Glutamatergic neuron (in vitro differentiated cells): ENCODE measurements at places on chromosomes 5 and 9.

GRCh38 chr5:108728566-108729241, 19.0 kb upstream of the FER start:
- DNase-seq, result no peak

DNA sequence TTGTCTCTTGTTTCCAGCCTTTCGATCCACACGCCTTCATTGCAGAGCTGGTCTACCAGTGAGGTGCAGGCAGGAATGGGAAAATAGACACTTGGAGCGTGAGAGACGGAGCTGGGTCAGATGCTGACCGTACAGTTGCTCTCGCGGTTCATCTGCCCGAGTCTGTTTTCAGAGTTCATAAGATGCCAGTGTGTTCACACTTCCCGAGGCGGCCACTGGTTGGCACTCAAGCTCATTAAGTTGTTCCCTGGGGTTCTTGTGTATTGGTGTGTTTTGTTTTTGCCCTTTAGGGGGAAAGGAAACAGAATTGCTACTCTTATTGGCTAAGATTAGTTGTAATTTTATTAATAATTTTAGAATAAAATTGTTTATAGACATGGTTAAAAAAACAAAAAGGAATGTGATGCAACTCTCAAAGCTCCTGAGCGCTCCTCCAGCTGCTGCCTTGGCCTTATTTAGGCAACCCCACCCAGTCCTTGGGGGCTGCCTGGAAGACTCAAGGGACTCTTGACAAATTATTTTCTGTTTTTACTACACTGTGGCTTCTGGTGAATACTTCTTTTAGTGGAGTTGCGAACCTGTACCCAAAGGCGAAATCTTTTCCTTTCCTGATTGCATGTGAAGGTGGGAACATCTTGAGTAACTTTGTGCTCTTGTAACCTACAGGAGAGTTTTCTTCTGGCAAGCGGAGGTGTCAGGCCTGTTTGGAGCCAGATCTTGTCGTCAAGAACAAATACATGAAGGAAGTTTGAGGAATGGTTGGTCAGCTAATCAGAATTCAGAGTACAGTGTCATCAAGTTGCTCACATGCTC, 146.1 kb downstream of the MAST4 start:
- no peak for DNase-seq

DNA sequence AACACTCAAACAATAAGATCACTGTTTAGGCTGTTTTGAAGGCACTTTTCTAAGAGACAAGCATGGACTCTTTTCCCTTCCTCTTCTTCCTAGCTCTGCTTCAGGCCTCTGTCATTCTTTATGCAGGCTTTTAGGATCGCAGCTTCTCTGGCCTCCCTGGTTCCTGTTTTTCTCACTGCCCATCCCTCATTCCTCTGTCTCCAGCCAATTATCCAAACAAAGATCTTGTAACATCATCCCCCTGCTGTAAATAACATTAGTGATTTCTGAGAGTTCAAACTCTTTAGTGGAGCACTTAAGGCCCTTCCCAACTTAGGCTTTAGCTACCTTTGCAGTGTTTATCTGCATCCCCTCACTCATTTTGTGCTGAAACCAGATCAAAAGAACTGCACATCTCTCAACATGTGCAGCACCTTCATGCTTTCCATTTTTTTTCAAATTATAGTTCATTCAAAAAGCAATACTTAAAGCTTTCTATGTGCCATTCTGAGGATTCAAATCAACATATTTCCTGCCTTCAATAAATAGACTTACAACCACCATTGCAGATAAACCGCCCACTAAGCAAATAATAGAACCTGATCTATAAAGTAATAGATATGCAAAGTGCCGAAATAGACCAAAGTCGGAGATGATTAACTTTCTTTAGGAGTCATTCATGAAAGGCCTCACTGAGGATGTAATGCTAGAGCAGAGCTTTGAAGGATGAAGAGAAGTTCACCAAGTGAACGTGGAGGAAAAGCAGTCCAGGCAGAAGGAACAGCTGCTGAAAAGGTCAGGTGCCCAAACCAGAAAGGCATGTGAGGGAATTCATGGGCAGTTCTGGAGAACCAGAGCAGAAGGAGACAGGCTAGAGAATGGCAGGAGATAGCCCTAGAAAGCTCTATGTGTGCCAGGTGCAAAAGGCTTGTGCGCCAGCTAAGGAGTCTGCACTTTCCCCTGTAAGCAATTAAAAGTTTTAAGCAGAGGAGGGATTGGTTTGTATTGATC, 95.8 kb upstream of the ZNF366 start:
- no peak for DNase-seq

DNA sequence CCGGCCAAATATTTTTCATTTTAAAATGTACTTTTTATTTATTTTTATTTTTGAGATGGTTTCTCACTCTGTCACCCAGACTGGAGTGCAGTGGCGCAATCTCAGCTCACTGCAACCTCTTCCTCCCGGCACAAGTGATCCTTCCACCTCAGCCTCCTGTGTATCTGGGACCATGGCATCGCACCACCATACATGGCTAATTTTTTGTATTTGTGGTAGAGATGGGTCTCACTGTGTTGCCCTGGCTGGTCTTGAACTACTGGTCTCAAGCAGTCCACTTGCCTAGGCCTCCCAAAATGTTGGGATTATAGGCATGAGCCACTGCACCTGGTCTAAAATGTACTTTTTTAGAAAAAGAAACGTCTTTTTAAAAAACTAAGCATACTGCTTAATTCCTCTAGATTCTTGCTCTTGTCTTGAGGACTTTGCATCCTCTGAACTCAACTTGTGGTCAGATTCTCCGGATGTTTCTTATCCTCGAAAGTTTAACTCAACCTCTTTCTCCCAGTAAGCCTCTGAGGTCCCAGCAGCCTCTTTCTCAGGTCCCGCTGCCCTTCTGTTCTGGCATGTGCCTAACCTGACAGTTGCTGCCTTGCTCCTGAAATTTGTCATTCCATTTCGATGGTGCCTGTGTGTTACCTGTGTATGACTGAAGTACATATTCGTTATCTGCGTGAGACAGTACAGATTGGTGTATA, 63.0 kb downstream of the TRIO start:
- no peak for DNase-seq

DNA sequence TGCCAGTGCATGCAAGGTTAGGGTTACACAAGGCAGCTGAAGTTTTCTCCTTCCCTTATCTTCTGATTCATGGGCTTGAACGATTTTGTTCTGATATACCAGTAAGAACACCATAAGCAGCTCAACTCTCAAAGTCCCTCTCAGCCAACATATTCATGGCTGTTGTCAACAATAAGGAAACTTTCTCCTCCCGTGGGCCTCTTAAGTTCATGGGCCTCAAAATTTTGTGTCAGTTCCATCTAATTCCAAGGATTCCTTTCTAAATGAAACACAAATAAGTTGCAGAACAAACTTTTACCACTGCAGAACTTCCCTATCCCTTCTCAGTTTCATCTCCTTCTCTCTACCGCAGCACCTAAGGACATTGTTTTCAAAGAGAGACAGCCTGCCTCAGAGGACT, 23.6 kb upstream of the CAST start:
- DNase-seq, result no peak

DNA sequence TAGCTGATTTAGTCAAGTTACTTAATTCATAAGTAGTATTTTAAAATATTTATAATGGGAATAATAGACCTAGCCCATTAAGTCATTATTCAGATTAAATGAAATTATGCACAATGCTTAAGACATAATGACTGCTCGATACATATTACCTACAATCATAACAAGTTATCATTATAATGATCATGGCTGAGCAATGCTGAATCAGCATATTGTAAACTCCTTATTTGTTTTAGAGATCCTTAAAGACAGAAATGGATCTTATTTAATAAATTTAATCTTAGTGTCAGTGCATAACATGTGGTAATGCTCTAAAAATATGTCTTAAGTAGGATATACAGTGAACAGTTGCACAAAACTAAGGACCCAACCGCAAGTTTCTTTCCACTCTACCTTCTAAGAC, 169.0 kb downstream of the TRPM6 start:
- DNase-seq, result no peak

- DNase-seq, result no peak
Measured at GRCh38 chr9:98120476-98120875, 1.5 kb upstream of the TRIM14 start.

DNA sequence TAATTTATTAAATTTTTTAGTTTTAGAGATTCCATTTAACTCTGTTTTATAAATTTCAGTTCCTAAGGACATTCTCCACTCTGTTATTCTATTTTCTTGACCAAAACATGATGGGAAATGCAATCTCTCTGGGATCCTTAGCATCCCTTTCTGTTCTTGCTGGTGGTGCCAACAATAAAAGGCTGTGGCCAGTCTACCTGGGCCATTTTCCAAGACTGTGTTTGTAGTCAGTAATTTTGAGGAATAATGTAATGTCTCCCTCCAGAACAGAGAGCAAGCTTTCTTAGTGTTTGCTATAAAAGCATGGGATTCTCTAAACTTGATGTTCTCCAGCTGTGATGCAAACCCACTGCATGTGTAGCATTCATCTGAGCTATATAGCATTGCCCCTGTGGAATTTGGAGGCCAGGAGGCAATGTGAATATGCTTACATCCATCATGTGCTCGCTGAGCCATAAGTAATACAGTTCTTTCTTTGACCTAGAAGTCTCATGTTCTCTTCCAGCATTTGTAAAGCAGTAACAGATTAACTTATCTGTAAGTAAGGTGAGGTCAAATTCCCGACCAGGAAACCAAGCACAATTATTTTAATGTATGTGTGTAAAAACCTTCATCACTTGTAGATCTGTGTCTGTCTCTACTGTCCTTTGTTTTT, 211.5 kb upstream of the TAS2R1 start:
- no peak for DNase-seq

DNA sequence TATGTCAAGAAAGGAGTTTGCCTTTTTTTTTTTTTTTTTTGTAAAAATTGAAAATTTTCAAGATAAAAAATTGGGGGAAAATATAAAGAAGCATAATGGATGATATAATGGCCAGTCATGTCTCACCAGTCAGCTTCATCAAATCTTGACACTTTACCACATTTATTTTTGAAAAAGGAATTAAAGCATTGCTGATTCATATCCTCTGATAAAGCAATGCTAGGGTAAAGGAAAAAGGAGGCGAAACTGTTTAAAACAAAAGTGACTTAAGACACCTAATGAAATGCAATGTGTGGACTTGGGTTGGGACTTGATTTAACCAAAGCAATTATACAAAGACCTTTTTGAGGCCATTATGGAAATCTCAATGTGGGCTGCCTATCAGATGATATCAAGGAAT, 208.5 kb downstream of the ARHGAP26 start:
- DNase-seq, result no peak

DNA sequence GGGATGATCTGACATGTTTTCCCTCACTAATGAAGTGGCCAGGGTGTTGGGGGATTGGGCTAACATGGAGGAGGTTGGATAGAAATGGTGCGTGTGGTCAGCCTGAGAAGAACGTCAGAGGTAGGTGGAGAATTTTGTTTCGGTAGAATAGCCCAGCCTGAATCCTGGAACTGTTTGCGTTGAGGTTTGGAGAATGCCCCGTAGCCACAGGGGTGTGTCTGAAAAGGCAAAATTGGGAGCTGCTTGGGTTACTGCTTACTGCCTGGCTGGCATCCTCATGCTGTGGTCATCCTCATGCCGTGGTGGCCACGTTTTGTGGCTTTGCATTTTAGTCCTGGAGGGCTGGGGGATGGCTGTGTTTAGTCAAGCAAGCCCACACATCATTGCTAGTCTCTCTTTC, 236.9 kb downstream of the GOLPH3 start:
- DNase-seq, result no peak

DNA sequence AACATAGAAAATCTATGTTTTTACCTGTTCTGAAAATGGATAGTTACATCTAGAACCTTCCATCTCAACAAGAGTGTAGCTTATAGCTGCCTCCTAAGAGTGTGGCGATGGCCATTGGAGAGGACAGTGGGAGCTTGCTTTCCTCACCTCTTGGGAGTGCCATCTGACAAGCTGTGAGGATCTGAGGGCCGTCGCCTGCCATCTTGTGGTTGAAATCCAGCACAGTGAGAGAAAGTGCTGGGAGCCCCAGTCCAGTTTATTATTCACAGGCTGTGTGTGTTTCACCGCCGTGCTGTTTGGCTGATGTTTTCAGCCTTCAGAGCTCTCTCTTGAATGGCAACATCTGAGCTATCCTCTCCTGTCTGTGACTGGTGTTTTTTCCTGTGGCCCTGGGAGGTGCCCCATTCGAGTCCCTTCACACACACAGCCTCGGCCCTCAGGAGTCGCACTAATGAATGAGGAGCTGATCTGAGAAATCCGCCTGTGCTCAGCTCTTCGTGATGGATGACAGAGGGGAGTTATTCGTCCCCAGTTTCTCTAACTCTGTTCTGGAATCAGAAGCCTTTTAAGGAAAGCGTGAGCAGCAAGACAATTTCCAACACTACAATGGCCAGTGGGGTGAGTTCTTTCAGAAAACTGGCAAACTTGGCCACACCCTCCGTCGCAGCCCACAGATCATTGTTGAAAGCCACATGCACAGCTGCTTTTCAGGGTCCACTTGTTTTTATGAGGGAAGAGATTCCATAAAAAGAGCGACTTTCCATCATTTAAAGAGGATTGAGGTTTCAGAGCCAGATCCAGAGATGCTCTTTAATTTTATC, 170.3 kb downstream of the PDZD2 start:
- DNase-seq, result peak; percentile 79
